ENCODE measurements at places on chromosomes 1 and 21.

- DNase-seq = no peak
Observed at GRCh38 chr1:201481004-201481380, 12.0 kb upstream of the PHLDA3 start.

DNA sequence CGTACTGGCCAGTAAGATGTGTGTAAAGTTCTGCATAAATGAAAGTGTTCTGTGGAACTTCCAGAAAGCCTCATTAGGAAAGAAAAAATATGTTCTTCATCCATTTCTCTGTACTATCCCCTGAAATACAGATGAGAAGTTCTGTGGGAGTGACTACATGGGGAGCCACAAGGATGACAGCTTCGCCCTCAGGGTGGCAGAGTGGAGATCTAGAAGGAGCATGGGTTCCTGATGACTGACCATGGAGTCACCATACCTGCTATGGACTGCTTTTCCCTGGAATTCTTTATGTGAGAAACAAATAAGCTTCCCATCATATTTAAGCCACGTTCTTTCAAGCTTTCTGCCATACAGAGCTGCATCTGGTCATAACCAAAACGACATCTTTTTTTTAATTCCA is 113.9 kb upstream of the RGS1 start:
- no peak for DNase-seq

- DNase-seq = no peak
Observed at GRCh38 chr1:2583331-2583791, 3.2 kb upstream of the PRXL2B start.

DNA sequence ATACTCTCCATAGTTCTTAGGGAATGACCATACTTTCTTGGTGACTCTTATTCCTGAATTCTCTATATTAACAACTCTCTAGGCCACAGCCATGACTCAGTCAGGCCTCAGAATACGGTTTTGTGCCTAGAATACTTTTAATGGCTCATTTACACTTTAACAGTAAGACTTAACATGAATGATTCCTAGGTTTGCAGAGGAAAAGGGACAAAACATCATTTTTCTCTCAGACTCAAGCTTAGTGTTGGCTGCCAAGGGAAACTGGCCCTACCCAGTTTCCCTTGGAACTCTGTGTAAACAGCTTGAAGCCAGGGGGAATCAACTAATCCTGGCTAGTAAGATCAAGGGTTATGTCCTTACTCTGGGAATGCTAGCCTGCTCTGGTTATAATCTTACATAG is 164.9 kb upstream of the PKN2 start:
- no peak for DNase-seq

GRCh38 chr1:244963231-244963826 is 99.0 kb upstream of the HNRNPU start:
- no peak for DNase-seq

DNA sequence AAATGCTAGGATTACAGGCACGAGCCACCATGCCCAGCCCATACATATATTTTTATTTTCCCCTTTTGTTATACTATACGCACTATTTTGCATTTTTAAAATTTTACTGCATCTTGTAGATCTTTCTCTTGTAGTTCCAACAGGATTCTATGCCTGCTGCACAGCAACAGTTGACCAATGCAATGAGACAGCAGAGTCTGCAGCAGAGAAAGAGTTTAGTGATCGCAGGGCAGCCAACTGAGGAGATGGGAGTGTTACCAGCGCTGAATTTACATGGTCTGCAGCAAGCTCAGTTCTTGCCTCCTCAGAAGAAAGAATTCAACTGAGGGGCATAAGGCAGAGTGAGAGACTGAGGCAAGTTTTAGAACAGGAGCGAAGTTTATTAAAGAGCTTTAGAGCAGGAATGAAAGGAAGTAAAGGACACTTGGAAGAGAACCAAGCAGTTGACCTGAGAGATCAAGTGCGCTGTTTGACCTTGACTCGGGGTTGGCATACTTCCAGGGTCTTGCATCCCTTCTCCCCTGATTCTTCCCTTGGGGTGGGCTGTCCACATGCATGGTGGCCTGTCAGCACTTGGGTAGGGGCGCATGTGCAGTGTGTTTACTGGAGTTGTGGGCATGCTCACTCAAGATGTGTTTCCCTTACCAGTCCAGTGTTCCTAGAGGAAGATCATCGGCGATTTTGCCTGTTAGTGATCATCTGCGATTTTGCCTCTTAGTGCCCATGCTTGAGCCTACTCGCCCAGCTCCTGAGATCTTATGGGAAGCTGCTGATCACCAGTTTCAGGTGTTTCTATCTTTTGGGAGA is 4.1 kb upstream of the MTOR start:
- DNase-seq = no peak

GRCh38 chr21:29098156-29098555 is 24.7 kb upstream of the CCT8 start:
- no peak for DNase-seq

GRCh38 chr1:118202076-118202608 is 17.1 kb upstream of the SPAG17 start:
- DNase-seq = no peak

- DNase-seq = no peak
Observed at GRCh38 chr1:231236208-231236591, 4.8 kb upstream of the GNPAT start.

- DNase-seq = no peak
Observed at GRCh38 chr1:201344206-201345080, 33.0 kb downstream of the TNNT2 start.

- no peak for DNase-seq
Observed at GRCh38 chr1:170010443-170010842, 64.1 kb downstream of the KIFAP3 start.

- no peak for DNase-seq
Observed at GRCh38 chr1:65197636-65198035, 49.6 kb downstream of the AK4 start.

Data from T-helper 1 cell (primary cell).